ENCODE measurements at places on chromosomes 5 and 9.

- no peak for DNase-seq
Observed at GRCh38 chr9:73114958-73115357, 36.7 kb upstream of the ANXA1 start.

GRCh38 chr5:169706071-169706470 is 69.0 kb downstream of the DOCK2 start:
- no peak for DNase-seq

DNA sequence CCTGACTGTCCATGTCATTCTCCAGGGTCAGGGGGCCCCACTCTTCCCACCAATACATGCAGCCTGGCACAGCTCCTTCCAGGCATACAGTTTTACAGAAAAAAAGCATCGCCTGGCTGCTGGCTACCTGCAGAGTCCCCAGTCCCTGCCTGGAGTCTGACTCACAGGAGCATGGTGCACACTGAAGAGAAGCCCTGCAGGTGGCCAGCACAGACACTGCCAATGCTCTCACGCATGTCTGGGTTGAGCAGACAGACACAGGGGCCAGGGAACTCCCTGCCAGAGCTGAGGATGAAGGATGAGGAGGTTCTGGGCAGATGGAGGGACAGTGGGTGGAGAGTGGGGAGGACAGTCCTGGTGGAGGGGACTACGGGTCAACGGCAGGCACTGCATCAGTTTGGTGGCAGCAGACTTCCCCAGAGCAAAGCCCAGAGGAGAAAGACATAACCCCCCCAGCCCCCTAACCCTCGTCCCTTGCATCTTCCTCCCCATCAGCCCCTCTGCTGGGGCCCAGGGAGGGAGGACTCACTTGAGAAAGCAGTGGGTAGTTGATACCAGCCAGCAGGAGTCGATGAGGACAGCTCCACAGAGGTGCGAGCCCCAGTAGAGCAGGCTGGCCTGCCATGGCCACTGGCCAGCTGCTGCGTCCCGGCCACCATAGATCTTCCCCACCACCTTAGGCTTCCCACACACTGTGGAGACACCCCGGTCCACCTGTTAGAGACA is 72.9 kb upstream of the SPTLC1 start:
- no peak for DNase-seq

DNA sequence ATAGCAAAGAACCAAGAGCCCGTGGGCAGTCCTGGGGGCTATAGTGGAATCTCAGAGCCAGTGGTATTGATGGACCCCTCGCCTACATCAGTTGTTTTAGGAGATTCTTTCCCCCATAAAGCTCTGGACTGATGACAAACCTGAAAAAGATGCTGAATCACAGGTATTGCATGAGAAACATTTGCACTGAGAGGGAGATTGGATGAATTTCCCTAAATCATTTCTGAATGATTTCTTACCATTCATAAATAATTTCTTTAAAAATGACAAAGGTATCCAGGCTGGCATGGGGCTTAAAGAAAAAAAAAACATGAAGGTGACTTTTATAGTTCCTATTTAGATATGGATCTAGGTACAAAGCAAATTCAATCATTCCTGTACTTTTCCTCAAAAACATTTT is 54.0 kb upstream of the SLIT3 start:
- no peak for DNase-seq

- no peak for DNase-seq
Observed at GRCh38 chr9:86695910-86696424, 251.3 kb downstream of the GAS1 start.

GRCh38 chr9:114518599-114519022 is 13.3 kb upstream of the WHRN start:
- no peak for DNase-seq

DNA sequence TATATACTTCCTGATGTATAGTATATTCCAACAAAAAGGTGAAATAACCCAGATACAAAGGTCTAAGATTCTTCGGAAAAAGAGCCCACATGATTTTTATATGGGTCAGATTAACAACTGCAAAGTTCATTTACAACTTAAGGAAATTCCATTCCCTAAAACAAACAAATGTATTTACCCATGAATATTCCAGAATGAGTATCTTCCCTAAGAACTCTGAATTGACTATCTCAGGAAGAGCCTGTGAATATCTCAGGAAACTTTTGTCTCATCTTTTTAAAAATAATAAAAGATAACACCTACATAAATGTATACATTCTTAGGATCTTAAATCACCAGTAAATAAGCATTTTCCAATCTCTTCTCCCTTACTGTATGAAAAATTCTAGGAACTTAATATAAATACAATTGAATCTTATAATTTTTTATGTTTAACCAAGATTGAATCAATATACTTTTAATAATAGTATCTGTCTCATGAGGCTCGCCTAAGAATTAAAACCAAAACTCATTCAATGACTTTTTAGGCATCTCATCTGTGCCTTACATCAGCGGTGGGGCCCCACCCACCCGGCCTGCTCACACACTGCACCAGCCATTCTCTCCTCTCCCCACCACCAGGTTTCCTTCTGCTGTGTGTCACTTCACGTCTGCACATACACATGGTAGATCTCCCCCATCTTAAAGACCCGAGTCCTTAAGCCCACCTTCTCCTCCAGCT is 78.1 kb downstream of the RAPGEF1 start:
- DNase-seq = no peak

GRCh38 chr9:107491081-107492053 is 1.8 kb upstream of the KLF4 start:
- no peak for DNase-seq

GRCh38 chr9:14909961-14910805 is at the start of gene FREM1:
Gene FREM1, minus strand, starts transcription at chr9:14910428. Its CDS starts 41,451 bp downstream, at chr9:14868977.
- peak; percentile 48 for DNase-seq

DNA sequence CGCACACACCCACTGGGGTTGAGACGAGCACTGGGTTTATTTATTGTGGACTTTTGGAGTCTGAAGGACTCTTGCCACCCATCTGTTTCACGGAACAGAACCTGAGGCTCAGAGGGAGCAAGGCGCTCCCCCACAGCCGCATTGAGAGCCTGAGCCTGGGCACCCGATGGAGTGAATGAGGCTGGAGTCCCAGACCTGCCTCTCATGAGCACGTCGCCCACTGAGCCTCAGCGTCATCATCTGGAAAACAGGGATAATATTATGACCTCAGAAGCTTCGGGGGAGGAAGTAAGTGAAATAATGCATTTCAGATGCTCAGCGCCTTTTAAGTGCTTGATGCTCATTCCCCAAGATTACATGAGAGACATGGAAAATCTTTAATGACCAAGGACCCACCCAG is 5.5 kb downstream of the NEK6 start:
- DNase-seq = no peak

- peak; percentile 45 for DNase-seq
Observed at GRCh38 chr5:81579262-81579924, 171.5 kb downstream of the SSBP2 start.

DNA sequence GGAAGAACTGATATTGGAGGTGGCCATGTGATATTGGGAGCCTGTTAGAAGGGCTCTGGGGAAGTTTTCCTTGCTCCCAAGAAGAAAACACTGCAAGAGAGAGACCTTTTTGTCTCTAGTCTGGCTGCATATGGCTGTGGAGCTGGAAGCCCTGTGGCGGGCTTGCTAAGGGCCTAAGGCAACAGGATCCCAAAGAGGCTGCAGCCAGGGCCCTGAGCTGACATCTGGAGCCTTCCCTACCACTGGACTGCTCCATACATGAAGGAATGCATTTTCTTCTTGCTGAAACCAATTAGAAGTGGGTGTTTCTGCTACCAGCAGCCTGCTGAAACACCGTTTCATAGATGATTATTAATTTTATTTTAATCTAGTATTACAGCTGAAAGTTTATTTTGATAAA is 42.2 kb downstream of the GNAQ start:
- DNase-seq = no peak

DNA sequence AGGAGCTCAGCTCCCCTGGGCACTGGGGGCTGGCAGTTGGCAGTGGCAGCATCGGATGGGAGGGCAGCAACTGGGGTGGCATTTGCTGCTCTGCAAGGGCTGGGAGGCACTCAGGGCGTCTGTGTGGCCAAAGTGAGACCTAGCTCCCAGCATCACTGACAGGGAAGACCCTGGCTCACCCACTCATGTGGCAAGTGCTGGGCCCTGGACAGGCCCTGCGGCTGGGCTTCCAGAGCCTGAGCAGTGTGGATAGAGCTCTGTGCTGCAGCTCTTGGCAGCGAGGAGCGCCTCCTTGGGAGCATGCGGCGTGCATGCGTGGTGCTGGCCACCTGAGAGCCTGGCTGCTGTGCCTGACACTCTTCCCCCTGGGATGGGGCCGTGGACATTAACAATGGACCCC is 10.2 kb downstream of the CEP72 start:
- DNase-seq = no peak

DNA sequence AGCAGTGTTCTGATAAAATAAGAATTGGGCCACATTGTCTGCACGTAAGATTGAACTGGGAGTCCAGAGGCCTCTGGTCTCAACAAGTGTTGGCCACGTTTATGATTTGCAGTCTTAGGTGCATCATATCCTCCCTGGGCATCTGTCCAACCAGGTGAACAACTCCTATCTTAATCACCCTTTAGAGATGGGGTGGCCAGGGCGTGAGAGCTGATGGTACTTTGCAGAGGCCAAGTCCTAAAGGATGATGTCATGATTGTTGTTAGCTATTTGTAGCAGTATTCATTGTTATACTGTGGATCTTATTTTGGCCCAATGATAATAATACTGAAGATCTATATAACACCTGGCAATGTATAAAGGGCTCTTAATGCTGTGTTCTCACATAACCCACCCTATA is 73.2 kb upstream of the RARS1 start:
- DNase-seq = no peak

- DNase-seq = peak; percentile 96
Observed at GRCh38 chr5:168877132-168877892, 298.1 kb upstream of the PANK3 start.

- no peak for DNase-seq
Observed at GRCh38 chr5:177332896-177333260, 18.6 kb downstream of the LMAN2 start.

GRCh38 chr5:172561151-172561550 is 79.9 kb upstream of the NEURL1B start:
- DNase-seq = no peak

DNA sequence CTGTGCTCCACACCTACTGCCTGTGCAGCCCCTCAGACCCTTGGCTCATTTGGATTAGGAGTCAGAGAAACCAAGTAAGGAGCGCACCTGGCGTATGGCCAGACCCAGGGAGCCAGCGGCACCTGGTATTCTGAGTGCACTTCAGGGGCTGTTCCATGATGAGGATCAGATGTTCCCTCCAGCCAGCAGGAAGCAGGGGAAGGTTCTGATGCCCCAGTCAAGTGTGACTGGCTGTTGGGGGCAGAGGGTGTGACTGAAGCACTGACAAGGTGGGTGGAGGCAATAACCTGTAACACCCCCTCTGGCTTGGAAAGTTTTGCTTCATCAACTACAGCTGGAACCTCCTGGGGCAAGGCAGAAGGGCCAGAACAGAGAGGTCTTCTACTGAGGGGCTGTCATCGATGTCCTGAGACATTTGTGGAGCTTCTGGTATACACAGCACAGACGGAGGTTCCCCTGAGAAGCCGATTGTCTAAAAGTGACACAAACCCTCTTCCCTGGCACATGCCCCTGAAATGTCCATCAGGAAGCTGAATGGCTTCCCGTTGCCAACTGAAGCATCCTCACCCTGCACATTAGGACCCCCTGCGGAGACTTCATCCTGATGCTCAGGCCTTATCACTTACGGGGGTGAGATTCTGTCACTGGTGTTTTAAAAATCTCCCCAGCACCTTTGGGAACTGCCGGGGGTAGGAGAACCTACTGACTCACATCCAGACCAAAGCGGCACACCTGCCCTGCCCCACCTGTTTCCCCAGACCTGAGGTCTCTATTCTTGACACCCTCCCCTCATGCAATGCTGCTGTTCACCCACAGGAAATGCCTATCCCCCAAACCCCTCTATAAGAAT is 21.1 kb downstream of the TRAF1 start:
- DNase-seq = no peak

GRCh38 chr9:95512709-95513095 is 4.1 kb downstream of the PTCH1 start:
- no peak for DNase-seq

- DNase-seq = peak; percentile 22
Observed at GRCh38 chr5:95884017-95884325, 61.4 kb upstream of the GLRX start.

DNA sequence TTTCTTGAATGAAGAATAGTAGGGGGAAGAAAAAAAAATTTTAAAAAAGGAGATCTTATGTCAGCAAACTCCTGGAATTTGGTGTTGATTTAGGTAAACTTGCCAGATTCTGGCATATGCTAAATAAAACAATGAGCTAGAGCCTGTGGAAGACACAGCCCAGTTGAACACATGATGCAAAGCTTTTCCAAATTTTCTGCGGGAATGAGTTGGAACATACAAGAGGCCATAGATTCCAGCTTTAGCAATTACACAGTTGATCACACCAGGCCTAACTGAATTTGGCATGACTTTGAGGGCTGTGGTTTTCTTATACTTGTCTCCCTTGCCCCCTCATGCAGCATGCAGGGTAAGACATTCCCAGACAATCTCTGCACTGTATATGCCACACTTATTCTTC is 297.0 kb downstream of the SH3GL2 start:
- no peak for DNase-seq

- DNase-seq = no peak
Observed at GRCh38 chr5:590346-590745, 21.8 kb upstream of the CEP72 start.

GRCh38 chr5:141330299-141331080 is at the start of gene PCDHGA1:
Gene PCDHGA1, plus strand, starts transcription at chr5:141330514.
- DNase-seq = no peak

- no peak for DNase-seq
Observed at GRCh38 chr9:28678097-28678496, 1104.8 kb upstream of the C9orf72 start.

DNA sequence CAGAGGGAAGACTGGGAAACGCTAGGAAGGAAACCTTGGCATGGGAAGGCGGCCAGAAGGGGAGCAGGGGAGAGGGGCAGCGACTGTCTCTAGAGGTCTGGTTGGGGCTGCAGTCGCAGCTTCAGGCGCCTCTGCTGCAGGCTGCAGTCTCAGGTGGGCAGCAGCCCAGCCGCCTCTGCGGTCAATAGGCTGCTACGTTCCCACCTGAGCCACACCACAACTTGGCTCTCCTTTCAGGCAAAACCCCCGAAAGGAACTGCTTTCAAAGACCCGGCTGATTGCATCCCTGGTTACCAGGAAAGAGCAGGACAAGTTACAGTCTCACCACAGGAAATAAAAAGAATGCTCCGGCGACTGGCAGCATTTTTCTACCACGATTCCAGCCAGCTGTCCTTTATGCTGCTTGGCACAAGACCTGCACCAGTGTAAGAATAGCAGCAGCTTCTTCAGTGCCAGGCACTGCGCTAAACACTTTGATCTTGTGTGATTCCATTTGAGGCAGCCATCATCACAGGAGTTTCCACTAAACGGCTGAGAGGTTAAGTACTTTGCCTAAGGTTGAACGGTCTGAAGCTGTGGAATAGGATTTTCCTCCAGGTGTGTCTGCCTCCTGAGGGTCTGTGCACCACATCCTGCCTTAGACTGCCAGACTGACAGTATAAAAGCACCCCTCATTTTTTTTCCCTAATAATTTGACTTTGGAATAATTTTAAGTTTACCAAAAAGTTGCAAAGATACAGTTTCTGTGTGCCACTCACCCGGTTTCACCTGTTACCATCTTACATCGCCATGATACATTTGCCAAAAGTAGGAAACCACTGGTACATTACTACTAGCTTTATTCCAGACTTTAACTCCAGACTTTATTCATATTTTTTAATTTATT is 7.5 kb downstream of the RPS14 start:
- peak; percentile 24 for DNase-seq
